ENCODE measurements at places on chromosomes 3 and 15.

DNA sequence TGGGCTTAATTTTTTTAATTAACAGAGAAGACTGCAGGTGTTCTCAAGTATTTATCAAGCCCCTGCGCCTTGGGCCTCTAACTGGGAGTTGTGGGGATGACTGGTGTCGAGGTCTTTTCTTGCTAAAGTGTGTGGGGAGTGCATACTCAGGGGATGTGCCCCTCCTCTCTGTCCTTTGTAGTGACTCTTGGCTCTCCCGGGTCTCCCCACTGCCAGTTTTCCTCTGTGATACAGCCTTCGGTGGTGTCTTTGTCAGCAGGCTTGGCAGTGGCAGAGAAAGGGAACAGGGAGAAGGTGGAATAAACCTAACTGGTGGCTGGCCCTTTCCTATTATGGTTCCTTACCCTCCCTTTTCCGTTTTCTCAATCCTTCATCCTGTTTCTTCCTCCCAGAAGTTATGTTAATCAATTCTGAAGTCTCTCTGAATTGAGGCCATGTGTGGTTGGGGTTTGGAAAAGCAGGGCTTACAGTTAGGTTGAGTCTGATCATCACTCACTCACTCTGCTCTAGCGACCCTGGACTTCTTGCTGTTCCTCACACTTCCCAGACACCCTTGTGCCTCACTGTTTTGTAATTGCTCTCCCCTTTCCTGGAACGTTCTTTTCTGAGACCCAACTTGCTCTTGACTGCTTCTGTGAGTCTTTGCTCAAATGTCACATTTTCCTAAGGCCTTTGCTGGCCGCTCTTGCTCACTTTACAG is 158.1 kb downstream of the PTPRG start:
- H3K4me3 ChIP-seq, result no peak overlapping the region
- H3K27me3 ChIP-seq, result no peaks in the 10 kb centered on the region
- peaks cover 3% of the 10 kb centered on the region for H3K4me1 ChIP-seq
- DNase-seq, result peak; percentile 28

- no peak overlapping the region for H3K4me3 ChIP-seq
- H3K36me3 ChIP-seq, result no peaks in the 10 kb centered on the region
- DNase-seq, result no peak
- peaks cover 2% of the 10 kb centered on the region for H3K4me1 ChIP-seq
- no peaks in the 10 kb centered on the region for H3K27me3 ChIP-seq
Measured at GRCh38 chr3:126684218-126684751, 19.8 kb upstream of the CHCHD6 start.

DNA sequence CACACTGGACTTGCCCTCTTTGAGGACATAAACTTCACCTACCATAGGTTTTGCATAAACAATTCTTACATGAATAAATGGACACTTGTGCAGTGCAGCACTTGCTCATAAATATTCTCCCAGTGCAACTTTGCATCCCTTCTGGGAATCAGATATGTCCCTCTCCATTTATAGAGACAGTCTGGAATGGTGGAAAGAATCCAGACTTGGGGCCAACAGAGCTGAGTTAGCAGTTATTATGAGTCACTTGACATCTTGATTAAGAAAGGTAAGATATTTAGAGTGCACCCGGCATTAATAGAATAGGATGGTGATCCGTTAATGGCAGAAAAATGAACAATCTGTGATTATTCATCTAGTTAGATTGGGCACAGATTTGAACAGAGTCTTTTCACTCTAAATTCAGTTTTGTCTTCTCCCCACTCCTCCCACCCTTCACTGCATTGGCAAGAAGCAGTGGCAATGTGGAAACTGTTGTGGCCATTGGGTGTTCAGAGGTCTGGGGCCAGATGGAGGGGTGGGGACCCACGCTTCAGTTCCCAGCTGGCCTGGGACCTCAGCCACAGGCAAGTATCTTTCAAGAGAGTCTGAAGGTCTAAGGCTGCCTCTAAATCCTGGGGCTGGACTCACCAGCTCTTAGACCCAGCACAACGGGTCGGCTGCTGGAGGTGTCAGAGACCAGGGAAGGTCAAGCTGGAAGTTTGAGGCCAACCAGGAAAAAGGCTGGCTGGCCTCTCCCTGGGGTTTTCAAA is 58.9 kb upstream of the KY start:
- no peak overlapping the region for H3K4me3 ChIP-seq
- H3K4me1 ChIP-seq, result peaks cover 6% of the 10 kb centered on the region
- no peaks in the 10 kb centered on the region for H3K27me3 ChIP-seq
- no peaks in the 10 kb centered on the region for H3K36me3 ChIP-seq
- no peak overlapping the region for H3K27ac ChIP-seq

GRCh38 chr3:16113704-16114103 is 60.8 kb upstream of the GALNT15 start:
- H3K4me1 ChIP-seq, result no peaks in the 10 kb centered on the region
- H3K27ac ChIP-seq, result no peak overlapping the region
- DNase-seq, result no peak
- no peak overlapping the region for H3K4me3 ChIP-seq

DNA sequence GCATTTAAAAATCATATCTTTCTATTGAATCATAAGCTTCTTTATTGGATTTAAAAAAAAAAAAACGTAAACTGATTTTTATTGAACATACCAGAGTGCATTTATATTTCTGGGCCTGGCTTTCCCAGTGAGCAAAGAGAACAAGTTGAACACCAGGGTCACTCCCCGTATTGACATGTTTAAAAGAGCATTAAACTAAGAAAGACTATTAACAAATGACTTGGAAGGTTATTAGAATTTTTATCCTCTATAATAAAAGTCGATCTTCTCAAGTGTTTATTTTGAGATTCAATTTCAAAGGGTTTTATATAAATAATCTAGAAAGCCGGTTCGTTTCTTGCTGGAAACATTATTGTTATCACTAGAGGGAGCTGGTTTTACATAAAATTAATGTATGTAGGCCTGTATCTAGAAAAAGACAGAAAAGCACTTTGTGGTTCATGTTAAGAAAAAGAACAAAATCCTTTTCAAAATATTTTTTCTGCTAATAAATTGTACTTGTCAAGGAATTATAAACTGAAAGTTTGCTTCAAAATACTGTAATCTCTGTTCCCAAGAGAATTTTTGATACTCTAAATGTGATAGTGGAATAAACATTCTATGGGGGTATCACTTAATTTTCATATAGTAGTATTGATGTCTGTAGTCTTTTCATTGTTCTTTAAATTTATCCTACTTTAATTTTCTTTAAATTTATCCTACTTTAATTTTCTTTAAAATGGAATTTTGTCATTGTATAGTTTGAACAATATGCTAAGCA is 321.8 kb upstream of the MME start:
- H3K36me3 ChIP-seq, result no peaks in the 10 kb centered on the region
- no peaks in the 10 kb centered on the region for H3K4me1 ChIP-seq
- H3K4me3 ChIP-seq, result no peak overlapping the region
- no peak overlapping the region for H3K27ac ChIP-seq

- no peak overlapping the region for H3K4me3 ChIP-seq
- no peaks in the 10 kb centered on the region for H3K36me3 ChIP-seq
- no peak overlapping the region for H3K27ac ChIP-seq
- H3K4me1 ChIP-seq, result peaks cover 5% of the 10 kb centered on the region
Measured at GRCh38 chr3:116161575-116162525, 283.4 kb downstream of the LSAMP start.

GRCh38 chr15:47720555-47720954 is 3.2 kb downstream of the SEMA6D start:
- H3K36me3 ChIP-seq, result no peaks in the 10 kb centered on the region
- no peaks in the 10 kb centered on the region for H3K4me1 ChIP-seq
- no peak for DNase-seq
- peak overlapping the region; percentile 92 for H3K4me3 ChIP-seq
- peak overlapping the region; percentile 88 for H3K27ac ChIP-seq
- no peaks in the 10 kb centered on the region for H3K27me3 ChIP-seq

GRCh38 chr15:49902685-49903501 is 216.1 kb downstream of the ATP8B4 start:
- no peaks in the 10 kb centered on the region for H3K27me3 ChIP-seq
- H3K27ac ChIP-seq, result peak overlapping the region; percentile 74
- H3K4me3 ChIP-seq, result no peak overlapping the region

DNA sequence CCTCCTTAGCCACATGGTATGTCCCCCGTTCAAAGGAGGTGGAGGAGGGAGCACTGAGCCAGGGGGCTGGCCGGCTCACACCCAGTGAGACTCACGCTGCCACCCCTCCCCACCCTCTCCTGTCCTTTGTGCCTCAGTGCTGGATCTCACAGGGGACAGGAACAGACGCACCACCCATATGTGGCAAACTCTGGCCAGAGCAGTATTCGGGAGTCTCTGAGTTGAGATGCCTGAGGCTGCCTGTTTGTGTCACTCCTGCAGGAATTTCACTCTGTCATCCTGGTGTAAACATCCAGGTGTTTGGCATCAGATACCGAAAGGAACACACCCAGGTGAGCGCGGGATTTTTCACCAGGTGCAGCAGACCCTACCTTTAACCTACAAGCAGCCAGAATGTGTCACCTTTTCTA is 25.7 kb downstream of the RGMA start:
- H3K27me3 ChIP-seq, result no peaks in the 10 kb centered on the region
- H3K4me3 ChIP-seq, result no peak overlapping the region
- no peak for DNase-seq

DNA sequence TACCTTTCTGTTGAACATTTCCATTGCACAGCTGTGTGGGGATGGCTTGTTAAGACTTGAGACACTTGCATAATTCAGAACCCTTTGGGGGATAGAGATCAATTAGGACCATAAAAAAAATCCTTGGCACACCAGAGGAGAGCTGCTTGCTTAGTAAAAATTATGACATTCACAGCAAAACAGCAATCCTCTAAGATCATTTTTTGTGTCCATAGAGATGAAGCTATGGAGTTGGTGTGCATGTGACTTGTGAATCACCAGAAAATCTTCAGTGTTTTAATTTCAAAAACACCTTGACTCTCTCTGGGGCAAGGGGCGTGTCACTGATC is 7.7 kb downstream of the COL8A1 start:
- H3K27ac ChIP-seq, result peak overlapping the region; percentile 7
- H3K36me3 ChIP-seq, result no peaks in the 10 kb centered on the region
- H3K27me3 ChIP-seq, result no peaks in the 10 kb centered on the region
- H3K4me3 ChIP-seq, result no peak overlapping the region

- H3K4me1 ChIP-seq, result peaks cover 55% of the 10 kb centered on the region
- peaks cover 10% of the 10 kb centered on the region for H3K36me3 ChIP-seq
- peak overlapping the region; percentile 92 for H3K4me3 ChIP-seq
- H3K27ac ChIP-seq, result peak overlapping the region; percentile 98
- H3K27me3 ChIP-seq, result no peaks in the 10 kb centered on the region
Measured at GRCh38 chr3:88059380-88060170, 520 bp downstream of the ZNF654 start.

DNA sequence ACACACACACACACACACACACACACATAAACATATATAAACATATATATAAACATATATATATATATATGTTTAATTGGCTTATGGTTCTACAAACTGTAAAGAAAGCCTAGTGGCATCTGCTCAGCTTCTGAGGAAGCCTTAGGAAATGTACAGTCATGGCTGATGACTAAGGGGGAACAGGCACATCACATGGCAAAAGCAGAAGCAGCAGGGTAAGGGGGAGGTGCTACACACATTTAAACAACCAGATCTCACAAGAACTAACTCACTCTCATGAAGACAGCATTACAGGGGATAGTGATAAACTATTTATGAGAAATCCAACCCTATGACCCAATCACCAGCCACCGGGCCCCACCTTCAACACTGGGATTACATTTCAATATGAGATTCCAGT is 922.9 kb downstream of the SI start:
- no peak for DNase-seq
- no peaks in the 10 kb centered on the region for H3K36me3 ChIP-seq
- no peaks in the 10 kb centered on the region for H3K27me3 ChIP-seq
- no peaks in the 10 kb centered on the region for H3K4me1 ChIP-seq

- no peak overlapping the region for H3K27ac ChIP-seq
- no peaks in the 10 kb centered on the region for H3K27me3 ChIP-seq
- no peaks in the 10 kb centered on the region for H3K4me1 ChIP-seq
- H3K4me3 ChIP-seq, result no peak overlapping the region
- no peaks in the 10 kb centered on the region for H3K36me3 ChIP-seq
Measured at GRCh38 chr3:162978136-162978535, 1481.5 kb downstream of the OTOL1 start.

Measured in heart right ventricle (tissue), 16 donors.